ENCODE measurements at places on chromosomes 1 and 21. TPM values are rescaled to one million over a fixed set of nuclear protein-coding genes. Genes with fewer than 3 reads are reported as not detected.

DNA sequence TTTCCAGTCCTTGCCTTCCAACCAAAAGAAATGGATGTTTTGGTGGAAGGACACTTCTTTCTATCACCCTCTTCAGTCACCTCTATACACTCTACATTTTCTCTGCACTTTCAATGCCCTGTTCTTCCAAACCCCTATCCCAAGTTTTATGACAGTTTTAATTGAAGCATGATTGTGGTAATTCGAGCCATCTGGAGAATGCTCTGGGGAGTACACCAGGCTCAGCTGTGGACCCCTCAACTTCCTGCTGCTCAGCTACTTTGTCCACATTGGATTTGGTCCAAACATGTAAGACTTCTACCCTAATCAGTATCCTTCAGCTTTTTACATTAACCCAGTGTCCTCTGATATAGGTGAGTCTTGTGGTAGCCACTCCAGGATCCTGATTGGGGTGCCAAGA is 129.6 kb downstream of the SYT2 start:
- H3K4me1 ChIP-seq: peaks cover 12% of the 10 kb centered on the region
- peaks cover 15% of the 10 kb centered on the region for H3K36me3 ChIP-seq
- H3K27me3 ChIP-seq: no peaks in the 10 kb centered on the region
- no peak overlapping the region for H3K4me3 ChIP-seq
- no peak for DNase-seq
- H3K27ac ChIP-seq: peak overlapping the region; percentile 61

DNA sequence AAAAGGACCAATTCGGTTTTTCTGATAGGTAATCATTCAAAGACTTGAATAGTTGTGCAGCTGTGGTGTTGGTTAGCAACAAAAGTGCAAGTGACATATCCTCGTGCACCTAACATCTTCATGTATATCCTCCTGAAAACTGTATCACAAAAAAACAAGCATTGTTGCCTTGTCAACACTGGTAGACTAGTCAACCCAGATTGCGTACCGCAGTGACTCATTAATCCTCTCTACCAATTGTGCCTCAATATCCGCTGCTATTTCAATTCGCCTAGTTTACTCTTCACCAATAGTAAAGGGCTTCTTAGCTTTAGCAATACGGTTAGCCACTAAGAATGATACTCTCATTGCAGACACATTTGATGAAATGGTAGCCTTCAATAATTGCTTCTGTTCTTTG is 3.5 kb downstream of the HHAT start:
- no peak overlapping the region for H3K4me3 ChIP-seq
- H3K27ac ChIP-seq: no peak overlapping the region
- H3K4me1 ChIP-seq: no peaks in the 10 kb centered on the region
- H3K36me3 ChIP-seq: no peaks in the 10 kb centered on the region
- no peaks in the 10 kb centered on the region for H3K27me3 ChIP-seq

DNA sequence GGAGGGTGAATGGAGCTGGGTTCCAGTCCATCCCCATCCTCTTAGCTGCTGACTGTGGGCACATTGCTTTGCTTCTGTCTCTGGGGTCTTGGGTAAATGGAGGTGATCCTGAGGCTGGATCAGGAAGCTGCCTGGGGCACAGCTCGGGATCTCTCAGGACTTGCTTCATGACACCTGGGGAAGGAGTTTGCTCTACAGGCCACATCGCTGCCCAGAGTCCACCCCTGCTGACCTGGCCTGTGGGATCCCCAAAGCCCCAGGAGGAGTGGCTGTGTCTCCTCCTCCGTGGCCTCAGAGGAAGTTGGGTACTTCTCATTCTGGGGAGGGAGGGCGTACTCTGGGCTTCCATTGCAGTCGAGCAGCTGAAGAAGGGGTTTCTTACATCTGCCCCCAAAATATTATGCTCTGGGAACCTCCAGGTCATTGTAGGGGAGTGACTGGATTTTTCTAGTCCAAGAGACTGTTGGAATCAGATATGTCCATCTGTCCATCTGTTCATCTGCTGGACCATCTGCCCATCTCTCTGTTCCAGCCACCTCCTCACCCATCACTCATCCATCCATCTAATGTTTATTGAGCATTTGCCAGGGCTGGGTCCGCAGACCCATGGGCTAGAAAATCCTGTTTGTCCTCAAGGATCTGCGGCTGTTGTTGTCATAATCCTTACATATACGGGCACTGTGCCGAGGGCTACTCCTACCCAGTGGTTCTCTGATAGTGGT is 45.9 kb downstream of the ARHGEF10L start:
- no peak for DNase-seq
- H3K27ac ChIP-seq: peak overlapping the region; percentile 34
- H3K27me3 ChIP-seq: no peaks in the 10 kb centered on the region
- H3K36me3 ChIP-seq: no peaks in the 10 kb centered on the region
- no peak overlapping the region for H3K4me3 ChIP-seq
- H3K4me1 ChIP-seq: peaks cover 5% of the 10 kb centered on the region

Gene AVPR1B
- total RNA-seq: not detected

Gene SELL
- 11.4 TPM for total RNA-seq

Gene TBX15
- 2.3 TPM for total RNA-seq

Gene TMEM167B
- total RNA-seq: 42.2 TPM

Gene ARMH1
- total RNA-seq: 1.5 TPM
